ENCODE measurements at places on chromosomes 7 and 10. TPM values are rescaled to one million over a fixed set of nuclear protein-coding genes. Genes with fewer than 3 reads are reported as not detected.

GRCh38 chr10:21230219-21230618 is 295.3 kb downstream of the SKIDA1 start:
- DNase-seq: no peak

- no peak for DNase-seq
Observed at GRCh38 chr10:132945894-132946255, 3.5 kb upstream of the CFAP46 start.

DNA sequence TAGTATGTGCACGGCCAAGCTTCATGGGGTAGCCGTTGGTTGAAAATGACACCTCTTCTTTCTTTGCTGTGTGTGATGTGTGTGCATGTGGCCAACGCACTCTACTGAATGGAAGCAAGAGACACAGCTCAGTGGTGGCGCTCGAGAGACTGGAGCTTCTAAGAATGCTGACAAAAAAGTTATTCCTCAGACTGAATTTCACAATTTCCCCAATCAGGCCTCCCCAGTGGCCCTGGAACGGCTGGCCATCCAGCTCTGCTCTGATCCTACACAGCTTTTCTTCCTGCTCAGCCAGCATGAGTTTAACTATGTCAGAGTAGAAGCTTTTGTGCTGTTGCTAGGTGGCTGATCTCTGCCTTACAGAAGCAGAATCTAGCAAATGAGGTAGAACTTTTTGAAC is 186.7 kb upstream of the PLXDC2 start:
- peak; percentile 70 for DNase-seq

DNA sequence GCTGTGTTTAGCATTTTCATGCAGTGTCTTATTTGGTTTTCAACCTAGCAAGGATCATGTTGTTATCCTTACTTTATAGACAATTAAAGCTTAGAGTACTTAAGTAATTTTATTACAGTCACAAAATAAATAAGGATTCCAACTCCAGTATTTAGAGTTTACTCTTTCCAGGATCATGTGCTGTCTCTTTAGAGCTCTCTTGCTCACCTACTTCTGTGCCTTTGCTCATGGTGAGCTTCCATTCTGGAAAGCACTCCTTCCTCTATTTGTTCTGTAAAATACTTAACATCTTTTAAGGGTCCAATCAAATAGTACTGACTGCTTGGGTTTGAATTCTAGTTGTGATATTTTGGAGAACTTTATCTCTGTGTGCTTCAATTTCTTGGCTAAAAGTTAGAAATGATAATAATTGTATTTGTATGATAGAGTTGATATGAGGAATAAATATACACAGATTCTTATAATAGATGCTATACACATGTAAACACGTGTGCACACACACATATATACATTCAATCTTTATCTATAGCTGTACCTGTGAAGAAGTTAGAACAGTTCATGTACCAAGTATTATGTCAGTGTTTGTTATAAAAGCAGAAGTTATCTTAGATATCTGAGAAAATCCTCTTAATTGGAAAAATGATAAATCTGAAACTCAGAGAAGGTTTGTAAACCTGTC is 18.2 kb upstream of the CALCR start:
- DNase-seq: no peak

DNA sequence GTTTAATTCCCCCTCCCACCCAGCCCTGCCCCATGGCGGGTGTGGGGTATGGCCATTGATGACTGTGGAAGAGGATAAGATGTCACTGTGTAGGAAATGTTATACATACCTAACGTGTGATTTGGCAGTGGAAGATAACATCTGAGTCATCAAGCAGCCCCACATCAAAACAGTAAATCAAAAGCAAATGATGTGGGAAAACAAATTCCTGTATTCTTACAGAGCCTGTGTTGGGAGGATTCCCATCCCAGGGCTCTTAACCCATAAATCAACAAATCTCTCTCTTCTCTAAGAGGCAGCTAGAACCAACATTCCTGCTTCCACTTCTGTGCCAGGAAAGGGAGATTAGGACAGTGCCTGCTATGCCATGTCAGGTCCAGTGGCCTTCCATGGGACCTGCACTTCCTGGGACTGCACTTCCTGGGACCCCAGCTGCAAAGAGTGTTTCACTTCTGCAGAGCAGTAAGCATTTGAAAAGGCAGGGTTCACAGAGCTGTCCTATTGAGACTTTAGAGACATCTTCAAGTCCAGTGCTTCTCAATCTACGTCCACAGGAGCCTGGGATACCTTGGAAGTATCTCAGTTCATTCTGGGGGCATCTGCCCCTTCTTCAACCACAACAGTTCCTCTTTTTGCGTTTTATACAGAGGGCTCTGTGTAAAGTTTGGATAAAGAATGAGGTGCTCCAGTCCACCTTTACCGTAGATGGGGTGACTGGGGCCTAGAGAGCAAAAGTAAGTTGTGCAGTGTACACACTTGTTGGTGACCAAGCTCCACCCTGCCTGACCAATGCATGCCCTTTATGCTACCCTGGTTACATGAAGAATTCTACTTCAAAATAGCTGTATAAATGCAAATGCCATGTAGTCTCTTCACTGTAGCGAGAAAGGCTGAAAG is 45.7 kb downstream of the ATXN7L1 start:
- DNase-seq: no peak

DNA sequence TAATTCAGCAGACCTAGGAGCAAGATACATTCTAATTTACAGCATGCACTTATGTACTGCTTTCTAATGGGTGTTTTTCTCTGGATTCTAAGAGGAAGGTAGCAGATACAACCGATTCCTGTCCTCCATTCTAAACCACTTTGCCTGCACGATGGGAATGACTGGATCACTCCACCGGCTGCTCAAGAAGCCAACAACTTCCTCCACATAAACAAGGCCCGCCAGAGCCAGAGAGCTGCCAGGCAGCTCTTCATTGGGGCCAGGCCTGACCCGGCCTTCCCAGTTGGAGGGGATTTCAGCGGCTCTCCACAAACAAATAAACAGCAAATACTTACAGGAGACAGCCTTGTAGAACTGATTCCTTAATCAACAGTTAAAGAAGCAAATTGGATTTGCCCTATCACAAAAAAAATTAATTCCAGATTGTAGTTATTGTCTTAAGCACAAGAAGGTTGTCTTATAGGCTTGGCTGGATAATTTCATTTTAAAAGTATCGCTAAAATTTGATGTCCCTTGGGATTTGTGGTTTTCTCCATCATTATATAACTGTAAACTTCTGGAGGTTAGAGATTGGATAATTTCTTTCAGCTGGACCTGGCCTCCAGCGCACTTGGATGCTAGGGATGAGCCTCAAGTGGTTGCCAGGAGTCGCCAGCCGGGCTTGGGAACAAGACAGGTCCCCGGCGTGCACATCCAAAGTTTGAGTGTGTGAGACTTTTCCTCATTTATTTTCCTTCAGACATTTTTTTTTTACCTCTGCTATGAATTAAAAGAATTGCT is 20.9 kb downstream of the EBF3 start:
- no peak for DNase-seq

DNA sequence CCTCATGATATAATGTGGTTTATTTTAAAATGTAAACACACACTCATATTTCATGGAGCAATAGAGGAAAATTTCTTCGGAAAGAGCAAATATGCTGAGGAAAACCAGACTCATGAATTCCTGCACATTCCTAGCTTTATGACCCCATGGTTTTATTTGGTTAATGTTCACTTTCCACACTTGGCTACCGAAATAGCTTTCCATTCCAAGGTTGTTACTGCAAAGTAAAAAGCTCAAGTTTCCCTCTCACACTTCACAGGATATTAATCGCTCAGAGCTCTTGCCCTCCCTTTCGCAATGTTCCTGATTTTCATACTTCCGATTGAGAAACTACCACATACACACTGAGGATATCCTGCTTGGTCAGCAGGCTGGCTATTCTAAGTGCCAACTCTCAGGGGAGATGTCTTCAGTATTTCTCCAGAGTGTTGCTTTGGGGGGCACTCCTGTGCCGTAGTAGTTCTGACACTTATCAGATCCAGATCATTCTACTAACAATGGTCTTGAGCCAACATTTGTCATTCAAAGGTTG is 77.5 kb upstream of the STEAP1B start:
- DNase-seq: no peak

GRCh38 chr7:48421357-48421756 is 250.1 kb downstream of the ABCA13 start:
- no peak for DNase-seq

GRCh38 chr7:49635800-49636199 is 137.6 kb upstream of the VWC2 start:
- no peak for DNase-seq

GRCh38 chr10:27393961-27394360 is 110.1 kb upstream of the RAB18 start:
- DNase-seq: no peak

DNA sequence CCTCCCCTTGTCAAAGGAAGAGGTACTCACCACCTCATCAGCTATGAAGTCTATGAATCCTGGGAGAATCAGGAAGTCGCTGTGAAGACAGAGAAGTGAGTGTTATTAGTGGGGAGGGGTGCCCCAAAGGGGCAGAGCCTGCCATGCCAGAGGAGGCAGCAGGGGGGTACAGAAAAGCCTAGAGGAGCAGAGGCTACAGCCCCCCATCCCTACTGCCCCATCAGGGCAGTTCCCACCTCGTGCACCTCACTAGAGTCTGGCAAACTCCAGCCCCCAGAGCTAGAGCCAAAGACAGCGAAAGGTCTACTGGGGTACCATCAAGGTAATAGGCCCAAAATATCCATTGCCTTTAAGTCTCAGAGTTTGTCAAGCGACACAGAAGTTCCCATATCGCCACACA is 6.1 kb downstream of the IMPDH1 start:
- DNase-seq: no peak

DNA sequence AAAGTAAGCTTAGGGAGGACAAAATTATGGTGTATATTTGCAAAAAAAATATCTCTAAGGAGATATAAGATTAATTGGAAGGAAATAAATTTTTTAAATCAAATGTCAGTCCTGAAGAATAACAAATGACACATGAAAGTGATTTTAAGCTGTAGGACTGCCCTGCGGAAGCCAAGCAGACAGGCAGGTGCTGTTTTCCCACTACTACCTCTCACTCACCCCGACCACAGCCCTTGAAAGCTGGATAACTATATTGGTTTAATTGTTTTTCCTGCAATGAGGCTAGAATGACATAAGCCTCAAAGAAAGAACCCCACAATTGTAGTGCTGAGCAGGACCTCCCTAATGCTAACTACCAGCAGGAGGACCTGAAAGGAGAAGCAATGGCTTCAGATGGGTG is 68.6 kb upstream of the VIPR2 start:
- DNase-seq: no peak

- peak; percentile 28 for DNase-seq
Observed at GRCh38 chr10:98267894-98268693, at the start of gene LOXL4. LOXL4 (minus strand) TSS chr10:98268194; CDS start chr10:98263019, 5,175 bp downstream.

DNA sequence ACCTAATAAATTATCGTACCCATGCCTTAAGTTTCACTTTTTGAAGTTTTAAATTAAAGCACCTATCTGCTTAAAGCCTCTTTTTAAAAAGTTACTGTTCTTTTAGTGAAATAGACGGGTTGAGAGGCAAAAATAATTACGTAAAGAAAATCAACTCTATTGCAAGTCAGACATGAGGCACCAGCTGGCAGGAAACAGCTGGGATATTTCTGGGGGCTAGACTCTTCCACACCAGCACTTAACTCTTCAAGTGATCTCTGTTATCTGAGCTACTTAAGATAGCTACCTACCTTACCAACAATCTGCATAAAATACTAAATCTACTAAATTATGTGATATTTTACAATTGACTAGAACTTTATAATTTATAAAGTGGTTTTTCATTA is 35.8 kb downstream of the GBF1 start:
- no peak for DNase-seq

GRCh38 chr7:140049339-140050024 is 13.3 kb downstream of the PARP12 start:
- DNase-seq: no peak

- DNase-seq: no peak
Observed at GRCh38 chr10:111187096-111187495, 110.3 kb downstream of the ADRA2A start.

GRCh38 chr7:151482883-151483710 is 36.6 kb downstream of the RHEB start:
- no peak for DNase-seq

DNA sequence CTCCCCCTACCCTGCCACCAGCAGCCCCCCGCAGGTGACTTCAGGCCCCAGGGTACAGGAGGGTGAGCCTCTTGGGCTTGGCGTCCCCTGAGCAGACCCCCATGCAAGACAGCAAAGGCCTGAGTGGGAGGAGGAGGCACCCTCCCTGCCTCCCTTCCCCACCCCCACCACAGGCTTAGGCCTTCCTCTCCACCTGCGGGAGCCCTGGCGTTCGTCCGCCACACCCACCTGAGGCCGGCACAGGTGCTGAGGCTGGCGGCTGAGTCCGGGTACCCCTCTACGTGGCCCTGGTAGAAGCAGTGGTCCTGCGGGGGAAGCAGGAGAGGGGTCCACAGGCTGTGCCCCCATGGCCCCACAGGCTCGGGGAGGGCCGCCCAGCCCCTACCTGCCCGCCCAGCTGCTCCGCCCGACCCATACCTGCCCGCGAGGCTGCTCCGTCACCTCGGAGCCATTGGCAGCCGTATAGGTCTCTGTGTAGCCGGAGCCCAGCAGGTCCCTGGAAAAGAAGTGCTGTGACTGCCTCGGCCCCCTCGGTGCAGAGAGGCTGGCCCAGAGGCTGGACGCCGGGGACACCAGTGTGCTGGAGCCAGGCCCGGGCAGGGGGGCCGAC is 3.0 kb downstream of the ADAM8 start:
- DNase-seq: no peak

- no peak for DNase-seq
Observed at GRCh38 chr10:121113385-121113696, 262.2 kb downstream of the WDR11 start.

DNA sequence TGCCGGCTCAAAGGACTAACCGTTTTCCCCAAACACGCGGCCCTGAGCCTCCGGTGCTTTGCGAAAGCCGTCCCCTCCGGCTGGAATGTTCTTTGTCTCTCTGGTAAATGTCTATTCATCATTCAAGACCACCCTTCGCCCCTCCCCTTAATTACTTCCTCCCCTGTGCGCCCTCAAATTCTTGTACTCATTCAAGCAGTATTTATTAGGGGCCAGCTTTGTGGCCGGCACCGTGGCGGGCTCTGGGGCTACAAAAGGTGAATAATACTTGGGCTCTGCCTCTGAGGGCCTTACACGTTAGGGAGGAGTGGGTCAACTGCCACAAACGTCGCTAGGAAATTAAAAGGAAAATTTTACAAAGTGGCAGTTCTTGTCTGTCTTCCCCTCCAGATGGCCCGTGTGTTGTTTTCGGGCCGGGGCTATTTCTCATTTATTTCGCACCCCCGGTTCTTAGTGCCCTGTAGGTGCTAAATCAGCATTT is 1.5 kb upstream of the MEST start:
- DNase-seq: no peak

The TMEM270 gene
- total RNA-seq: not detected

The METTL2B gene
- total RNA-seq: 27.9 TPM

The TRPV5 gene
- not detected for total RNA-seq

The ASB15 gene
- total RNA-seq: not detected

The IFIT1B gene
- not detected for total RNA-seq

Data from tibial nerve (tissue), 4 donors.